ENCODE measurements at places on chromosomes 5 and 9.

DNA sequence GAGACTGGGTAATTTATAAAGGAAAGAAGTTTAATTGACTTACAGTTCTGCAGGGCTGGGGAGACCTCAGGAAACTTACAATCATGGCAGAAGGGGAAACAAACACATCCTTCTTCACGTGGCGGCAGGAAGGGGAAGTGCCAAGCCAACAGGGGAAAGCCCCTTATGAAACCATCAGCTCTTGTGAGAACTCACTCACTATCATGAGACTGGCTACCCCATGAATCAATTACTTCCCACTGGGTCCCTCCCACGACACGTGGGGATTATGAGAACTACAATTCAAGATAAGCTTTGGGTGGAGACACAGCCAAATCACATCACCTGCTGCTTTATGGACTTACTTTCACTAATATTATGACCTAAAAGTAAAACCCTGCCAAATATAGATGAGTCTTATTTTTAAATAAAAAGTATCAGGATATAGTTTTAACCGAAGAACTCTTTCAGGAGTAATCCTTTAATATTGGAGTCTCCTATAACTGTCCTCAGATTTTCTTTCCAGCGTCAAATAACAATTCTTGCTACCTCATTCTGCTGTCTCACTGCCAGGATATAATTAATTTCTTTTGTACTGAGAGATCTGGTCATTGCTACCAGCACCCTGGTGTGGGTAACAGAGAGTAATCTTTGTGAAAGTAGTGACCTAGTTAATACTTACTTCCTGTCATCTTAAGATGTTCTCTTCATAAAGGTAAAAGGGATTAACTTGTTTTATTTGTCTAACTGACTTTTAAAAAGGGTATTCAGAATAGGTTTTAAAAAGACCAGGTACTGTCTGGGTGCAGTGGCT lies 68.6 kb downstream of the NLN start:
- DNase-seq: peak; percentile 79

DNA sequence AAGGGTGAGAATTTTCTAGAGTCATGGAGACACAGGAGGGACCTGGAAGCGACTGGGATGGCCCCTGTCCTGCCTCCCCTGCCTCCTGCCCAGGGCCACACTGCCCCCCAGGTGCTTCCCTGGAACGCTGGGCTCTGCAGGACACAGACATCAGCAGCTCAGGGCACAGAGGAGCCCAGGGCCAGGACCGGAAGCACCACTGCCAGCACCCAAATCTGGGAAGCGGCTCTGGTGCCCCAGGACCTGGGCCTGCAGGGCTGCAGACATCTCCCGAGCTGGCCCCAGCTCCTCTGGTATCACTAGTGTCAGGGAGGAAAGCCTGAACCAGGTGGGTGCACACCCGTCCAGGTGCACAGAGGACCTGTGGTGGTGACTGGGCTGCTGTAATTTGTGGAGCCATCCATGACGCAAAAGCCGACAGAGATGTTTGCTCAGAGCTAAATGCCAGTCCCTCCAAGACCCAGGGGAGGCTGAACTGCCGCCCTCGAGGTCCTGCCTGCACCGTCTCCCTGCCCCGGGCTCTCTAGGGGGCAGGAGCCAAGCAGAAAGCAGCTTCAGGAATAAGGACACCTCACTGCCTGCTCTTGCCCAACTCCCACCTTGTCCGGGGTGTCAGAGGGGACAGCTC lies 46.0 kb upstream of the SIMC1 start:
- DNase-seq: no peak

- DNase-seq: no peak
Observed at GRCh38 chr5:157842787-157843186, 16.2 kb downstream of the CLINT1 start.

DNA sequence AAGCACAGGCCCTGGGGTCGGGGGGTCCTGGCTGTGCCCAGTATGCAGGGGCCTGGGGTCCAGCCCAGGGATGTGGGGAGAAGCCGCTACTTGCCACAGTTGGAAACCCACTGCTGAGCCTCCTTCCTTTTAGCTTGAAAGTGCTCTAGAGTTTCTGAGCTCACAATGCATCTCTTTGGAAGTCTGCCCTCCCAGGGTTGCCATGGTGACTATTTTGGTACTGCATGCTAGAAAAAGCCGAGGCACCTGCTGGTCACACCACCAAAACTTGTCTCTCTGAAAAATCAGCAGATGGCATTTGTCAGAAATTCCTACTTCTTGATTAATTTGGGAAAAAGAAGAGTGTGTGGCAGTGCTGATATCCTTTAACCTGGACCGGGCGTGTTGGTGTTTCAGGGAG lies 151.8 kb downstream of the SEC61B start:
- no peak for DNase-seq

- no peak for DNase-seq
Observed at GRCh38 chr5:154370813-154371212, 75.0 kb upstream of the SAP30L start.

DNA sequence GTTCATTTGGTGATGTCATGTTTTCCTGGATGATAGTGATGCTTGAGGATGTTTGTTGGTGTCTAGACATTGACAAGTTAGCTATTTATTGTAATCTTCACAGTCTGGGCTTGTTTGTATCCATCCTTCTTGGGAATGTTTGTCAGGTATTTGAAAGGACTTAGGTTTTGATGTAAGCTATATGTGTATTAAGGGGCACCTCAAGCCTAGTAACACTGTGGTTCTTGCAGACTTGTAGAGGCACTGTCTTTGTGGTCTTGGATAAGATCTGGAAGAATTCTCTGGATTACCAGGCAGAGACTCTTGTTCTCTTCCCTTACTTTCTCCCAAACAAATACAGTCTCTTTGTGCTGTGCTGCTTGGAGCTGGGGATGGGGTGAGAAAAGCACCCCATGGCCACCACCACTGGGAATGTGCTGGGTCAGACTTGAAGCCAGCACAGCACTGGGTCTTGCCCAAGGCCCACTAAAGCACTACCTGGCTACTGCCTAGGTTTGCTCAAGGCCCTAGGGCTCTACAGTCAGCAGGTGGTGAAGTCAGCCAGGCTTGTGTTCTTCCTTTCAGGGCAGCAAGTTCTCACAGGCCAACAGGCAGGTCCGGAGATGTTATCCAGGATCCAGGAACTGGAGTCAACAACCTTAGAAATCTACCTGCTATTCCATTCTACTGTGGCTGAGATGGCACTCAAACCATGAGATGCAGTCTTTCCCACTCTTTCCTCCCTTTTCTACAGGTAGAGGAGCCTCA lies 49.3 kb upstream of the GNA14 start:
- DNase-seq: no peak

DNA sequence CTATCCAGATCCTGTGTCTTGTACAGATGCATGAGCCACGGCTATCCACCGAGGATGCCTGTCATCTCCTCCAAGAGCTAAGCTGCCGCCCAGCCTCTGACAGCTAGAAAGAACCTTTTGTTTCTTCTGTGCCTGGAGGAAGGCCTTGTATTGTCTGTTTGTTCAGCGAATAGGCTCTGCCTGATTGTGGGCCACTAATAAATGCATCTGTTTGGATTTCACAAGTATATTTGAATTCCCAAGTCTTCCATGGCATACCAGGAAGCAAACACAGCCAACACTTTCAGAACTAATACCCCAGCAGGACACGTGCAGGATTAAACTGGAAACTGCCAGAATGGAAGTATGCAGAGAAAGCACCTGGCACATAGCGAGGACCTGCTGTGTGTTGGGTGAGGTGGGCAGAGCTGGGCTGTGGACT lies 92.7 kb upstream of the NEURL1B start:
- no peak for DNase-seq

DNA sequence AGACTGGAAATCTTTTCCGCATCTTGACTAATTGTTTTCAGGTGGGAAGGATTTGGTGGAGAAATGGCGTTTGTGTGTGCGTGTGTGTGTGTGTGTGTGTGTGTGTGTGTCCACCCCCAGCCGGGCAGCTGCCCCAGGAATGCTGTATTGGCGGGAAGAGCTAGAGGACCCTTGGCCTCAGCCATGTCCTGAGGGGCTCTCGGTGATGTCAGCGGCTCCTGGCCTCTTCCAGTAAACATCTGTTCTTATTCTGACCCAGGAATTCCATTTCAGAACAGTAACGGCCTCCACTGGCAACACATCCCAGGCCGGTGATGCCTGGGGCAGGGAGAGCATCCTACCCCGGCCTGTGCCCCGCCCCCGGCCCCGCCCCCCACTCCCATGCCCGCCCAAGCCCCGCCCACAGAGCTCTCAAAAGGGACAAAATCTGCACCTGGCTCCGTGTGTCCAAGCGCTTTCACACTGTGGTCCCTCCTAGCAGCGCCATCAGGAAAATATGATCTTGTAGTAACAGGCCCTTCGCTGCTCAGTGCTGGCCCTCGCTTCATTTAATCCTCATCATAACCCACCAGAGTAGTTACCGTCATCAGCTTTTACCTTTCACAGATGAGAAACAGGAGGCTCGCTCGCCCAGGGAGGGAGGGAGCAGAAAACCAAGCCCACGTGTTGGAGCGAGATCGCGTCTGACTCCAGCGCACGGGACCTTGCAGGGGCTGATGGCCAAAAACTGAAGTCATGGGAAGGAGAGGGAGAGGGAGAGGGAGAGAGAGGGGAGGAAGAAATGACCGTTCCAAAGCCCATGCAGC lies 18.9 kb downstream of the ADAMTS2 start:
- DNase-seq: no peak

GRCh38 chr5:18465833-18466681 lies 831.8 kb downstream of the TAF11L14 start:
- peak; percentile 37 for DNase-seq

All from MV-4-11 (cell line).